ENCODE measurements at places on chromosomes 7 and 10.

DNA sequence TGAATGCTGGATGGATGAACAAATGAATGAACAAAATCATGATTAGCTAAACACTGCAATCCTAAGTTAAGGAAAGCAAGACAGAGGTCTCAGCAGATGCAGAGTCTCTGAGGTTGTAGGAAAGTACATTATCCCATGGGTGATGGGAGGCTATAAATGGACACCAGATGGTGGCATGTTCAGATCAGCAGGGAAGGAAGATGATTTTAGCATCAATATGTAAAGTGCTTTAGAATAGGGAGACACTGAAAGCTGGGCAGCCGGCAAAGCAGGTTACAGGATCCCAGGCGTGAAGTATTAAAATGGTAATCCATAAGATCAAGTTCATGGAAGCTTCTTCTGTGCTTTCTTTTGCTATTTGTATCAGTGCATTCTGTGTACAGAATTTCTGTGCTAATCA, 7.9 kb upstream of the RAPGEF5 start:
- DNase-seq = peak; percentile 44

GRCh38 chr10:123938890-123939289, 47.3 kb upstream of the CPXM2 start:
- no peak for DNase-seq

DNA sequence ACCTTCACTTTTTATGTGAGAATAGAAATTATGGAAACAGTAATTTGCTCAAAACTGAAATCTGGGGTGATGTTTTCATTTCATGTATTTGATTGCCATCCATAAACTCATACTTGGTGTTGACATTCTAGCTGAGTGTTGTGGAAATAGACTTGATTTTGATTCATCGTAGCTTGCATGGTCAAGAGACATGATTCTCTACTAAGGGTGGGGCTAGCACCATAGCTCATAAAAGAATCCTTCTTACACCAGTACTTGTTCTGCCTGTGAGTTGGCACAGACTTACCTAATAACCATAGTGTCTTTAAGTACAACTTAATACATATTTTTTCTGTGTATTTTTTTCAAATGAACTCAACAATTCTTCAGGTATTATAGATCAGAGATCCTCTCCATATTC, 36.6 kb downstream of the RAB18 start:
- DNase-seq = no peak

GRCh38 chr10:117860823-117861222, 185.9 kb downstream of the RAB11FIP2 start:
- DNase-seq = peak; percentile 2

DNA sequence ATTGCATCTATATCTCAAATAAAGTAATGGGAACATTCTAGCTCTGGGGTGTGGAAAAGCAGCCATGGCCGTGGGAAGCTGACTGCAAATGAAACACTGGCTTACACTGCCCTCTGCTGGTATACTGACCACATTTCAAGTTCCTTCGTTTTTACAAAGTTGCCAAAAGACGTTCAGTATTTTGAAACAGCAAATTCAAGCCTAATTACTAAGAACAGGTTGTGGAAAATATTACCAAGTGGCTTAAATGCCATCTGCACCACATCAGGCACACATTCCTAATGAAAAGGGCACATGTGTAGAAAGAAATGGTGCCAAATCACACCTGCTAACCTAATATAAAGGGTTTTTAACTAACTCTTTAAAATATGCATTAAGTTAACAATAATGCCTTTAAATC, 83.9 kb downstream of the JAZF1 start:
- peak; percentile 52 for DNase-seq

DNA sequence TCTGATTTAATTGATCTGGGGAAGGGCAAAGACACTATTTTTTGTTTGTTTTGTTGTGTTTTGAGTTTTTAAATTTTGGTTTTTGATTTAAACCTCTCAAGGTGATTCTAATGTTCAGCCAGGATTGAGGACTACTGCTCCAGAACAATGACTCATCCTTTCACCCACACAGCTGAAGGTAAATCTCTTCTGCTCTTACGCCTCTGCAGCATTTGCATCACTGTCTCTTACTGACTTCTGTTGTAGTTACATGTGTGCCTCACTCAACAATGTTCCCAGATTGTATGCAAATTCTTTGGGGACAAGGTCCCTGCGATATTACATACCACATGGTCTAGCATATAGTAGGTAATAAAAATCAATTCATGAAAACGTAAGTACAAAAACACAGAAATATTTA, 467.5 kb upstream of the LRRN3 start:
- DNase-seq = no peak

DNA sequence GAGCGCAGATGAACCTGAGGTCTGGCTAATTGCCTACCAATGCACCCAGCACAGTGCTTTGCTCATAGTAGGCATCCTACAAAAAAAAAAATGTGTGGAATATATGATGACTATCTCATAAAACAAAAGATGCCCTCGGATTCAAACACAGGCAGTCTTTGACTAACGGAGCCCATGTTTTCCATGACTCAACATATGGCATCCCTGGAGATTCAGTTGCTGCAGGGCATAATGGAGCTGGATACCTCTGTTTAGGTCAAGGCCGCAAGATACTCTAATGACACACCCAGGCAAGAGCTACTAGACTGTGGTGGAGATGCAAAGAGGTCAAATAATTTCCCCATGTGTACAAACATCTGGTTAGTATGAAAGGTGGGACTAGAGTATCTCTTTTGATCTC, 16.3 kb downstream of the CUBN start:
- DNase-seq = no peak

DNA sequence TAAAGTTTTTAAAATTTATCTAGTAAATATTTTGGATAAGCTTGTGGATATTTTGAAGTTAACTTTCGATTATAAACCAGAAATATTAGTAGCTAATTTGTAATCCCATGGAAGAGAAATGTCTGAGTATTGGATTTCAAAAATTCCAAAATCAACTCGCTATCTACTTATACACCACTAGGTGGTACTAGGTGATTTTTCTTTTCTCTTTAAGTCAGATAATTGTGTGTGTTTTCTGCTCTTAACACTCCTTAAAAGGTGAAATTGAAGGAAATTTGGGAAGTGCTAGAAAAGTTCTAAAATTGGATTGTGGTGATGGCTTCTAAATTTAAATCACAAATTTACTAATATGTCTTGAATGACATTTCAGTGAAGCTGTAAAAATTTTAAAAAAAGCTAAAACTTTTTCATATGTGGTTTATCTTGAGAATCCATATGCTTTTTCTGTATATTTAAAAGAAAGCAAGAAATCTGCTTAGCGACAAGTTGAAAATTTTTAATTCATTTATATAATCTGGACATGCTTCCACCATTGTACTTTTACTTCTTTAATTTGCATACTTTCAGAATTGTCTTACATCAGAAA, 90.2 kb downstream of the IPMK start:
- no peak for DNase-seq

- no peak for DNase-seq
Observed at GRCh38 chr10:130215931-130216231, 79.7 kb downstream of the GLRX3 start.

Data from NCI-H345 (cell line).